ENCODE measurements at places on chromosomes 12 and 14.

- no peak for DNase-seq
Measured at GRCh38 chr12:54459355-54459754, 14.0 kb downstream of the GTSF1 start.

- DNase-seq = no peak
Measured at GRCh38 chr12:105600911-105601545, 270.5 kb downstream of the C12orf75 start.

DNA sequence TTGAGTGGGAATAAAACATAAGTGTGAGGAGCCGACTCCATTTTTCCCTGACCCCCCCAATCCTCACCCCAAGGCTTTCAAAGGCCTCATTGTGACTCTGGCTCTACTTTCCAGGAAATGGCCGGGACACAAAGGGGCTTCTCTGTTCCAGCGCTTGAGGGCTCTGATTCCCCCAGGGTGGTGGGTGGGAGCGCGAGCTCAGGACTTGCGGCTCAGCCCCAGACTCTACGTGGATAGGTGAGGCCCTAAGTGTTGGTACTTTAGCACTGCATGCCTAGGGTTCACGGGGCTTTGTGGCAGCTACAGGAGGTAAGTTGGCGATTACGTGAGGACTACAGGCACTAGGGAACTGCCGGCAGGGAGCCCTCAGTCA lies 553 bp downstream of the CNPY2 start:
- no peak for DNase-seq

- DNase-seq = no peak
Measured at GRCh38 chr12:92495108-92495507, 207.7 kb upstream of the PLEKHG7 start.

GRCh38 chr14:79584679-79585078 lies 626.6 kb downstream of the DIO2 start:
- no peak for DNase-seq

DNA sequence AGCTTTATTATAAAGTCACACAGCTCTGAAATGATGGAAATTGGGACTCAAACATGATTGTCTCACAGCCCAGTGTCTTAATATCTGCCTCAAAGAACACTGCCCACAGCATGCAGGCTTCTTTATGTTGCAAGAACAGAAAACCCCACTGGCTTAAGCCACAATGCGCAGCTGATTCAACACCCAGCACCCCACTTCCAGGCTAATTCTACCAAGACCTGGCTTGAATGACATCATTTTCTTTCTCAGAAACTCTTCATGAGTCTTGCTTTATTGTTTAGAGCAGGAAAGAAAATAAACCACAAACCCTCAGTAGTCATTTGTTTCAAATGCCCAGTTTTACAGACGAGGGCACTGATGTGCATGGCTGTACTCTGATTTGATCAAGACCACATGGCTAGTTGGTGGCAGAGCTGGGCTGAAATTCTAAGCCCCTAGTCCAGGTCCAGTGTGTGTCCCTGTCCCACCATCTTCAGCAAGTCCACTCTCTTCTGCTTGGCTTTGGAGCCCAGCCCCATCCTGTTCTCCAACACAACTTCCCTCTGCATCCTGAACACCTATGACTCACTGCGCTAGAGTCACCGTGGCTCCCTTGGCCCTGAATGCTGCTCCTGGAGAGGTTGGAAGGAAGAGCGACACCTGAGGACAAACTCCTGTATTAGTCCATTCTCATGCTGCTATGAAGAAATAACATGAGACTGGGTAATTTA lies 50.3 kb upstream of the SRSF5 start:
- no peak for DNase-seq

- DNase-seq = no peak
Measured at GRCh38 chr14:72621387-72622065, 272.4 kb downstream of the DPF3 start.

- DNase-seq = no peak
Measured at GRCh38 chr12:93767524-93767863, 90.3 kb downstream of the CRADD start.

GRCh38 chr14:28020112-28020511 lies 746.5 kb upstream of the FOXG1 start:
- DNase-seq = no peak

GRCh38 chr14:99356031-99356608 lies 84.1 kb upstream of the BCL11B start:
- no peak for DNase-seq
